Omental fat pad (tissue), 4 donors: ENCODE measurements at places on chromosomes 5 and 9. TPM values are rescaled to one million over a fixed set of nuclear protein-coding genes. Genes with fewer than 3 reads are reported as not detected.

- DNase-seq = no peak
These were observed 519 bp downstream of the HSPA5 start for GRCh38 chr9:125240649-125240999.

- peak; percentile 69 for DNase-seq
These were observed 38.3 kb upstream of the CKMT2 start for GRCh38 chr5:81194633-81195334.

Gene AGPAT2
- 391 TPM for total RNA-seq

DNA sequence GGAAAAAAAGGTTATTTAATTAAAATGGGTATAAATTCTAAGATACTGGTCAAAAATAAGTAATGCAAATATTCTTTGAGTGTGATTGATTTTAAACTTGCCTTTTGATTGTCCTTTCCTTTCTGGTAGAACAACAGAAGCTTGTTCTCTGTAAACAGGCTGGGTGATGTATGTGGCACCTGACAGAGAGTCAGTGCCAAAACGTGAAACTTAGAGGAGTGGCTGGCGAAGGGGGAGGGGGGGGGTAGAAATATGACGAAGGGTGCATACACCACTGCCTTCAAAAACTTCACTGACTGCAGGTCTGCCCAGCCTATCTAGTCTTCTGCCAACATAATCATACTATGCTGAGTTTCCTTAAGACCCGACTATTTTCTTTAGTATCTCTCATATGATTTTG is 629.8 kb upstream of the SEMA6A start:
- no peak for DNase-seq

DNA sequence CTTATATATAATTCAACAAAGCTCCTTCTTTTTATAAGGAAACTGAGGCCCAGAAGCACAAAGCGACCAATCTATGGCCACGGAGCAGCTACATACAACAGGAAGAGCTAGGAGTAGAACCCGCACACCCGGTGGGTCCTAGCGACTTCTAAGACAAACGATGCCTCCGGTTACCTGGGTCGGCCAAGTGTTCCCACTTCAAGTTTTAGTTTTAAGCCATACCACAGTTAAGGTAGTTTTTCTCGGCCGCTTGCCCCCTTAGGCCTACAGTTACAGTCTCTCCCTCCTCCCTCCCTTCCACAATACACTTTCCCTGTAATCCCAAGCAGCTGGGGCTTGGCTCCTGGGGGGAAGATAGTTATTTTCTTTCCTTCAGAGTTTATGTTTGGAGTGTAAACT is 533 bp downstream of the SREK1IP1 start:
- no peak for DNase-seq
